Stimulated activated CD8-positive, alpha-beta memory T cell treated with anti-CD3 and anti-CD28 coated beads, Interleukin-15, amount 100 ng/mL, for 4 hours (primary cell): ENCODE measurements at places on chromosomes 2 and 18.

GRCh38 chr2:32758232-32758631 is 130.4 kb downstream of the TTC27 start:
- DNase-seq, result no peak

- DNase-seq, result no peak
These were observed 256.5 kb downstream of the TGIF1 start for GRCh38 chr18:3706279-3707097.

DNA sequence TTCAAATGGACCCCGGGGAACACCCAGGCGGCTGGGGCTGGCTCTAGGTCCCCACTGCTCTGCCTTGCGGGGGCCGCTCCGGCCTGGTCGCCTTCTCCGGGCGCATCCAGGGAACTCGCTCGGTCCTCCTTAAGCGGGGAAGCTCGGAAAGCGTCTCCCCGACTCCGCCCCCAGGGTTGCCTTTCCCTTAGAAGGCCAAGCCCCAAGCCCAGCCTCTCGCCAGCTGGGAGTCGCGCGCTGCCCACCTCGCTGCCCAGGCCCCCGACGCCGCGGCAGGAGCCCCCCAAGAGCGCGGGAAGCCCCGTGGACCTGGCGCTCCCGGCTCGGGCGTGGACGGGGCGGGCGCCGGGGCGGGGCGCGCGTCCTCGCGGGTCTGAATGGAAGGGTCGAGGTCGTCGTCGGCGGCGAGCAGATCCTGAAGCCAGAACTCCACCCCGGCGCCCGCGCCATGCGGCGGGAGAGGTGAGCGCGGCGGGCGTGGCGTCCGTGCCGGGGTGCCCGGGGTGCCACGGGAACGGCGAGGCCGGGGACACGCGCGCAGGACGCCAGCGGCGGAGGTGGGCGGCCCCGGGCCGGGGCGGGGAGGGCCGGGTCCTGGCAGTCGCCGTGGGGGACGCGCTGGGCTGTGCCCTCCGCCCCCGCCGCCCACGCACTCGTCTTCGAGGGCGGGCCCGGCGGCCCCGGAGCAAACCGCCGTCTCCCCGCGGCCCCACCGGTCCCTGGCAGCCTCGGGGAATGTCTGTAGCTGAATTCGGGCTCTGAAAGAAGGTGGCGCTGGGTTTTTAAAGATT is at the start of gene BOK:
Gene BOK (plus strand): TSS at position 214 of the 791 bp plus-strand sequence. CDS start 739 bp downstream, outside the sequence.
- no peak for DNase-seq

DNA sequence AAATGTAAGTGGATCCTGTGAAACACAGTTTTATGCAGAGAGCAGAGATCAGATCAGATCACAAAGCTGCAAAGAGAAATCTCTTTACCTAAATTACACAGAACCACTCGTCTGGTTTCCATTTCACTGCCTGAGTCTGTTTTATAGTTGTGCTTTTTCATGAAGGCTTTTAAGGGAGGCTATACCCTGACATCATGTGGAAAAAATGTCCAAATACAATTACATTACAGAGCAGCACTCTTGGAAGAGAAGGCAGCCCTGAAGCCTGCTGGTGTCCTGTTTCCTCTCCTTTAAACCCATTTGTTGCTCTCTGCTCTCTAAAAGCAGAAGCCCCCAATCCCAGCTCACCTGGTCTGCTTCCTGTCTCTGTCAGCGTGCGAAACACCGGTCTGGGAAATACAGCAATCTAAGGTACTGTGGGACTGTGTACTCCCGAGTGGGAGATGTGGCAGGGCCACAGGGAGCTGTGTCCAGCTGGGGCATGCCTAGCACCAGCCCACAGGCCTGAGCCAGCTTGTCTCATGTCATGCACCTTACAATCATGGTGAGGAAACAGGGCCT is 24.8 kb upstream of the ZFP36L2 start:
- no peak for DNase-seq

GRCh38 chr2:29561181-29561580 is 360.2 kb downstream of the ALK start:
- no peak for DNase-seq

- DNase-seq, result no peak
These were observed 50.9 kb upstream of the MGAT4A start for GRCh38 chr2:98781822-98782221.

DNA sequence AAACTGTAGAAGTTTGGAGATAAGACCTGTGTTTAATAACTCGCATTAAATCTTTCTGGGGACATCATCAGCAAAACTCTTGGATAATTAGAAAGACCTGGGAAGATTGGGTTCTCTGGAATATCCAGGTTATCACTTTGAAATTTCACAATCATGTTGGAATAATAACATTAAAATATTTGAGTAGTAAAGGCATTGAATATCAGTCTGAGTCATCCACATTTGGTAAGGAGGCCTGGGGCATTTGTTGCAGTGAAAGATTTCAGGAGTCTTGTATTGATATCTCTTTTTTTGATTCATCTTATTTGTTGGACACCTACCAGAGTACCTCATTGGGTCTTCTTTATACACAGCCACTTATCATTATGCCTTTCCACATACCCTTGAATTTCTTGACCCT is 95.9 kb downstream of the EPB41L5 start:
- DNase-seq, result no peak

DNA sequence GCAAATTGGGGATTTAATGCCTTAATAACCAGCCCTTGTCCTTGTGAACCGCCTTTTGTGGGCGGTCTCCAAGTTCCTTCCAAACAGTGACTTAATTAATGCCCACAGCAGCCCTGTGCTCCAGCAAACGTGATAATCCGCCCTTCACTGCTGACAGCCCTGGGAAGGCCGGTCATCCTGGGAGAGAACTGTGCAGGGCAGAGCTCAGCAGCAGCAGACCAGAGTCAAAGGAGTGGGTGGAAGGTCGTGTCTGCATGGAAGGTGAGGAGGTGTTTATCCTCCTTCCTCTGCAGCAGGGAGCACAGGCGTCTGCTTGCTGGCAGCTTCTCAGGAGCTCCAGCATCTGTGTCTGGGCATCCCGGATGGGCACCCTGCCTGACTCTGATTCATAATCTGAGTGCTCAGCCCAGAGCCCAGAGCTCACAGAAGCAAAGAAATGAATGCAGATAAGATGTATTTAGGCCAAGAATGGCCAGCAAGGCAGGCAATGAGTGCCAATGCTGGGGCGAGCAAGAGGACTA is 270.0 kb upstream of the PXDN start:
- DNase-seq, result no peak

DNA sequence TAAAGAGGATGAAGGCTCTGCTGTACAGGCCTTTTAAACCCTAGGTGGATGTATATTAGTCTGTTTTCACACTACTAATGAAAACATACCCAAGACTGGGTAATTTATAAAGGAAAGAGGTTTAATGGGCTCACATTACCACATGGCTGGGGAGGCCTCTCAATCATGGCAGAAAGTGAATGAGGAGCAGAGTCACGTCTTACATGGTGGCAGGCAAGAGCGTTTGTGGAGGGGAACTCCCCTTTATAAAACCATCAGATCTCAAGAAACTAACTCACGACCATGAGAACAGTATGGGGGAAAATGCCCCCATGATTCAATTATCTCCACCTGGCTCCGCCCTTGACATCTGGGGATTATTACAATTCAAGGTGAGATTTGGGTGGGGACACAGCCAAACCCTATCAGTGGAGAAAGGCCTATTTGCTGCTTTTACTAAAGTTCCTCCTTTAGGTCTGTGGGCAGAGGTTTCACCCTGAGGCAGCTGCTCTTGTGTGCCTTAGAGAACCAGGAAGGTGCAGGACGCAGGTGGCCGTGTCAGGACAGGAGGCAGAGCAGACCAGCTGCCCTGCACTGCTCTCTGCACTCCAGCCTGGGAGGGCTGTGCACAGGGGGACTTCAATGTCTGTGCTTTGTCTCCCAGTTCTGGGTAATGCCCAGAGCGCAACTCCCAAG is 178.8 kb upstream of the HDAC4 start:
- DNase-seq, result no peak

GRCh38 chr18:59994357-59994756 is 94.6 kb downstream of the PMAIP1 start:
- no peak for DNase-seq

- DNase-seq, result no peak
These were observed 114.5 kb downstream of the CDH2 start for GRCh38 chr18:28062443-28062842.

GRCh38 chr2:159616286-159616701 is at the start of gene BAZ2B:
Gene BAZ2B (minus strand): TSS chr2:159616548. CDS start chr2:159478719, 137,829 bp downstream.
- DNase-seq, result no peak

GRCh38 chr2:131067465-131068125 is 25.7 kb downstream of the FAM168B start:
- DNase-seq, result no peak

GRCh38 chr18:56305583-56305982 is 332.8 kb downstream of the TXNL1 start:
- no peak for DNase-seq
